IPS DF 19.7 (cell line): ENCODE measurements at places on chromosomes 12 and 14.

DNA sequence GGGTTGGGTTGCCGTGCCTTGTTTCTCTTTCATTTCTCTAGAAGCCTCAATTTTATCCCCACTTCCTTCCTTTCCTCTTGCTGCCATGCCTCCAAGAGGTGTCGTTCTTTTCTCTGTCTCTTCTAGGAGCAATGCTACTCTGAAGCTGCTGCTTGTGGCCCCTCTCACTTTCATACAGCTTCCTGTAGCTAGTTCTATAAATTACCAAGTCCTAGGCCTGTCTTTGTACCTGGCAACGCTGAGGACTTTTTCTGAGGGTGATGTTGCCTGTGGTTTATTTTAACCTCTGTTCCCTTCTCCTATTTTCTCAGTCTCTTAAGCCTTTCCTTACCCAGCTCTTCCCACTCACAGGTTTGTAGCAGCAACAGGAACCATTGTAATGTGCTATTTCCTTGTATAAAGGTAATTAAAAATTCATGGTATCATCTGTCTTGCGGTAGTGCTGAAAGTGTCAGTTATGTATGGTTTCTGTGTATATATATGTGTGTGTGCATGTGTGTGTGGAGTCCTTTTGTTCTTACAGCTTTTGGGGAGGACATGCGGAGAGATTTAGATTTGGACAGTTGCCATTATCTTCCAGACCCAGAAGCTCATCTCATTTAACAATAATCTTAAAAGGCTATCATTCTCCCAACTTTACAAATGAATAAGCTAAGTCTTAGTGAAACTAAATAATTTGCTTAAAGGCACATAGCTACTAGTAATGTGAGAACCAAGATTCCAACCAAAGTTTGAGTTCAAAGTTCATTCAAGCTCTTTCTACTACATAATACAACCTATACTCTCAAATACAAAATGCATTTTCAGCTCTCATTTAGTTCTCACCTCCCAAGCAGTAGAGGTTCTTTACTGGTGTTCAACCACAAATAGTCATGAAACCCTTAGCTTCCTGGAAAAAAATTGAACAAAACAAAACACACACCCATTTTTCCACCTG lies 43.8 kb downstream of the DDHD1 start:
- DNase-seq, result no peak

DNA sequence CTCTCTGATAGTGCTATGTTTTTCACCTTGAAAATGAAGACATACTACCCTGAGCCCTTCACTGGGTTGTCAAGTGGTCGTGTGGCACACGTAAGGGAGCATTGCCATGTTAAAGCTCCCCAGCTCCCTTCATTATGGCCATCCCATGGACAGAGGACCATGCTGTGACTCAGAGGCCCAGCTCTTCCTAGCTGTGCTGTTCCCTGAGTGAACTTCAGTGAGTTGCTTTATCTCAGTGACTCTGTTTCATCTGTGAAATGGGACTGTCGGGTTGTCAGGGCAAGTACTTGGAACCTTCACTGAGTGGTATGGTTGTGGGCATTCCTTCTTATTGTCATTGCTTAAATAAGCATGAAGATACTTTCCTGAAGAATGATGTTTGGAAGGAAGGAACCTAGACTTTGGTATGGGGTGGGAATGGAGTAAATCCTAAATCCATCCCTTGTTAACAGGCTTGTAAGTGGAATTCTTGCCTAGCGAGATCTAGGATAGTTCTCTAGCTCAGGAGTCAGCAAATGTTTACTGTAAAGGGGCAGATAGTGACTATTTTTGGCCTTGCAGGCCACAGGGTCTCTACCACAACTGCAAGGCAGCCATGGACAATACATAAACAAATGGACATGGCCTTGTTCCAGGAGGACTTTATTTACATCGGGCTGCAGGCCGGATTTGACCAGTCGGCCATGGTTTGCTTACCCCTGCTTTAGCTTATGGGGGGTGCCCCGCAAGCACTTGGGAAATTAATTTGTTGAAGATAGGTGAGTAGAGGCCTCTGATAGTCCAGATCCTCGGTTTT lies 283.5 kb downstream of the ZFP36L1 start:
- no peak for DNase-seq

DNA sequence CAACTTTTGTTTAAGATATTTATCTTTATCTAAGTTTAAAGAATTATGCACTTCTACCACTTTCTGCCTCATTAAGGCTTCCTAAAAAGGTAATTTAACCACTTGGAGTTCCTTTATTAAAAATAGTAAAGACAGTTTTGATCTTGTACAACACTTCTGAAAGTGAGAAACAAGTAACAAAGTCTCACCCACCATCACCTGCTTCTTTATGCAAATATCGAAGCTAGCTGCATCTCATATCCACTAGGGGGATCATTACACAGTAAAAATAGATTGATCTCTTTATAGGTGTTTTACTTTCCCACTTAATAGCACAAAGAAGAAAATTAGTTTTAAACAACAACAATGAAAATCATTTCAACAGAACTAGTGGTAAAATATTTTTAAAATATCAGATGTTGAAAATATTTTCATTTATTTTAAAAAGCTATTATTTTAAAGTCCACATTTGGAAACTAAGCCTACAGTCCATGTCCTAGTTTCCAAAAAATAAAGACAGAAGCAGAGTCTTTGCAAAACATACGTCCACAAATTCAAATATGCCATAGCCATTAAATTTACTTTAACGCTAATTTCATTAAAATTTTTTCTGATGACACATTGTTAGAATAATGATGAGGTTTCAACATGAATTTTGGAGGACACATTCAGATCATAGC lies 160.0 kb upstream of the SOX5 start:
- DNase-seq, result no peak

DNA sequence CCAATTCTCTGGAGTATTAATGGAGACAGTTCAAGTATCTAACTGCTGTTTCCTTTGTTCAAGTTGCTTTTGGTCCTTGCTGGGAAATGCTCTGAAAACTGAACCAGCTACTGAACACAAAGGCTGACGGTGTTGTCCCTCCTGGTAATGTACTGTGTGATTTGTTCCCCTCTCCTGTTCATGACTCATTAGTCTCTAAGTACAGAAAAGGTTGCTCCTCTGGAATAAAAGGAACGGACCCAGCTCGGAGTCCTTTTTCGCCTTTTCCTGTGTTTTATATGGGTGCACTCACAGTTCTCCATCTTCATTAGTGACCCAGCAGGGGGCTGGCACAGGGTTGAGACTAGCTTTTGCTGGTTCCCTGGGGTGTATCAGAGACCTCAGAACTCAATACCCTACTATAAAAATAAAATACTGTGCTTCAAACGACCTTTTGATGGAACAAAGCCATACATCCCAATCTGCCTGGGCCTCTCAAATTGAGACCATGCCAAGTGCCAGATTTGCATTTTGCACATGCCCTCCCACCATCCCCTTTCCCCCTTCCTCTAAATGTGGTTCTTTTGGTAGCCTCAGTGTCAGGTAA lies 269.7 kb downstream of the RAD51B start:
- DNase-seq, result no peak

DNA sequence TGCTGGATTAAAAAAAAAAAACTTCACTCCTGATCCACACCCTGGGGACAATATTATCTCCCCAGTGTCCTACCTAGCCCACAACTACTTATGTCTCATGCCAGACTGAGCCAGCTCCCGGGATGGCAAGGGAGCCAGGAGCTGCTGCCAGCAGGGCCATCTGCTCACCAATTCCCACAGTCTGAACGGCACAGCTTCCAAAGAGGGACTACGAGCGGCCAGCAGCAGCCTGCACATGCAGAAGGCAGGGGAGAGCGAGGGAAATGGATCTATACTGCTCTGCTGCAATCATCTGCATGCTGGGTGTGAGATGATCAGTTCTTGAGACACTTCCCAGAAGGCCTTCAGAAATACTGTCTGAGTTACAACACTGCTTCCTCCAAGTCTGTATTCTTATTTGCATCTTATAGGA lies 11.1 kb downstream of the SSH1 start:
- DNase-seq, result no peak

DNA sequence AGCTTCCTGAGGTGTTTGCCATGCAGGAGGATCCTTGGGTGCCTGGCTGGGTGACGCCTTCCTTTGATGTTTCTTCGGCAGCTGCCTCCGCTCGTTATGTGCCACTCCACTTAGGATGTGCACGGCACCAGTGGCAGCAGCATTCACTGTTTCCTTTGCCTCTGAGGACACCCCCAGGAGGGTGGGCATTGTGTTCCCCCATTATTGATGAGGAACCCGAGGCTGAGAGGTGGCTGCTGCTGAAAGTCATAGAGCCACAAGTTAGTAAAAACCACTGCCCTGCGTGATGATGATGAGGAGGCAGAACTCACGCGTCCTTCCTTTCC lies 41.2 kb downstream of the EP400 start:
- no peak for DNase-seq

DNA sequence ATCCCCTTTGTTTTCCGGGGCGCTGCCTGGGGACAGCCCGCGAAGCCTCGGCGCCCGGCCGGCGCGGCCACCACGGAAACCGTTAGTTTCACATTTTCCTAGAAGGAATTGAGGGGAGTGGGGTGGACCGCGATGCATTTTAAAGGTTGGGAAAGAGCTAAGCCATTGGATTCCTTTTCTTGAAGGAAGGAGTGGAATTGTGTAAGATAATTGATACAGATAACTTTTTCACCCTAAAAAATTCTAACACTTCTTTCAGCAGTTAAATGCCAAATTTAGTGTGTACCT lies 137.1 kb downstream of the MON2 start:
- DNase-seq, result no peak

GRCh38 chr12:95215949-95216348 lies 1.3 kb downstream of the FGD6 start:
- no peak for DNase-seq

GRCh38 chr12:13196130-13196921 lies at the start of gene EMP1:
EMP1 (plus strand) TSS chr12:13196726; CDS start chr12:13211511, 14,785 bp downstream.
- no peak for DNase-seq

- no peak for DNase-seq
Observed at GRCh38 chr14:87018294-87018693, 974.7 kb downstream of the GALC start.

- no peak for DNase-seq
Observed at GRCh38 chr14:37673439-37673838, 78.0 kb downstream of the TTC6 start.

DNA sequence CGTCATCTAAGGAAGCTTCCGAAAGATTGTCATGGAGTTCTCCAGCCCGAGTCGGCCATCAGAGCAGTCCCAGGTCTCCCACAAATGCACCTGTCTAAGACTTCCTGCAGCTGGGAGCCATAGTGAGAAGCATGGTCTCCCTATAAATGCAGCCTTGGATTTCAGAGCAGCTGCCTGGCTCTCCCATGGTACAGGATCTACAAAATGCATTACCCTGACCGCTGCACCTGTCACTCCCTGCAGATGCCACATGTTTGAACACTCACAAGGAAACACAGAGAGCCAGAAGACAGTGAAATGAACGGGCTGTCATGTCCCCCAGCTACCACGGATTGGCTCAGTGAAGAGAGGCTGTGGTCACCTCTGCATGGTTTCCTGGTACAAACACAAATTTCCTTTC lies 702.7 kb downstream of the MED13L start:
- no peak for DNase-seq

- no peak for DNase-seq
Observed at GRCh38 chr12:110543252-110543959, 39.7 kb downstream of the PPTC7 start.

DNA sequence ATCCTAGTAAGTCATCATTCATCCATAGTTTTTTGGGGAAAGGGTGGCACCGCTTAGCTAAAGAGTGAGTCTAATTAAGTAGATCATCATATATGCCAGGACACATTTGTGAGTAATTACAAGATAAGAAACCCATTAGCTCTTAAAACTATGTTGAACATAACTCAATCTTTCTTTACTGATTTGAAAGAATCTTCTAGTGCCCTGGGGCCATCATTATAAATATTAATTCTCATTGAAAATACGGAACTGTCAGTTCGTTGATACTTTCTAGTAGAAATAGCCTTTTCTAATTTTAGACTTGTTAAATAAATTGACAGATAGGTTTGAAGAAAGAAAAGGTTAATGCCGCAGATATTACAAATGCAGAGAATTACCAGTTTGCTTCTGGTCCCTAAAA lies 312.6 kb downstream of the NELL2 start:
- no peak for DNase-seq

DNA sequence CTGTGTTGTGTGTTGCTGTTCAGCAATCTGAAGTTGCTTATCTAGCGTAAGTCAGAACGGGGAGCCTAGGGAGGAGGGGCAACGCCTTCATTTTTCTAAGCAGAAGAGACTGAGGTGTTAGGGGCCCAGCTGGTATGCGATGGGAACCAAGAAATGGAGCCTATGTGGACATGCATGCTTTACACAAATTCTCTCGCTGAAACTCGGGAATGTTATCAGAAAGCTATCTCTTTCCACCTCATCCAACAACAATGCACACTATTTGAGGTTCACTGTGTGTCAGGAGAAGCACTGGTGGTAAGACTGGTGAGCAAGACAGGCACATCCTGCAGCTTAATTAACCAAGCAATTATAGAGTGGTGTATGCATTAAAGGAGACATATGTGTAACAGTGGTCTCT lies 89.7 kb downstream of the NRXN3 start:
- DNase-seq, result no peak

GRCh38 chr12:104263580-104264358 lies 39.8 kb upstream of the EID3 start:
- no peak for DNase-seq

DNA sequence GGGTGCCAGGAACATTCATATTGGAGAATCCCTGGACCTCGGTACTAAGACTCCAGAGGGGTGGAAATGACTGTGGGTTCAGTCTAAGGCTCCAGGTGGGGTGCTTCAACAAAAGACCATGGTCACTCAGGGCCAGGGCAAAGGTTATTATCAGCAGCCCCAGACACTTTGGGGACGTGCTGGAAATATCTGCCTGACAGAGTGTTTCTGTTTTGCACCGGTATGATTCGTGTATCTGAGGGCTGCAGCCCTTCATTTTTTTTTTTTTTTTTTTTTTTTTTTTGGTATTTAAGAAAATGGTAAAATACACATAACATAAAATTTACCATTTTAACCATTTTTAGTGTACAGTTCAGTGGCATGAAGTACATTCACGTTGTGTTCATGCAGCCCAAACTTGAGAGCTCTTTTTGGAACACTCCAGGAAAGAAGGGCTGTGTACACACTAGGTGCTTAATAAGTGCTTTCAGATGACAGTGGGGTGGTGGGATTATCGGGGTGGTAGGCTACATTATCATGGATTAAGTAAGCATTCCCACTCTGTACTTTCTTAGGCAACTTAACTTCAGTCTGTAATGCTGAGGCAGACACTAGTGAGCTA lies 120.3 kb downstream of the CHST11 start:
- no peak for DNase-seq

- no peak for DNase-seq
Observed at GRCh38 chr14:58543253-58543652, 94.5 kb upstream of the DACT1 start.

- DNase-seq, result no peak
Observed at GRCh38 chr14:81682134-81682533, 148.5 kb upstream of the SEL1L start.
